Esophagus muscularis mucosa (tissue), 4 donors: ENCODE measurements at places on chromosomes 13 and 19. TPM values are rescaled to one million over a fixed set of nuclear protein-coding genes. Genes with fewer than 3 reads are reported as not detected.

DNA sequence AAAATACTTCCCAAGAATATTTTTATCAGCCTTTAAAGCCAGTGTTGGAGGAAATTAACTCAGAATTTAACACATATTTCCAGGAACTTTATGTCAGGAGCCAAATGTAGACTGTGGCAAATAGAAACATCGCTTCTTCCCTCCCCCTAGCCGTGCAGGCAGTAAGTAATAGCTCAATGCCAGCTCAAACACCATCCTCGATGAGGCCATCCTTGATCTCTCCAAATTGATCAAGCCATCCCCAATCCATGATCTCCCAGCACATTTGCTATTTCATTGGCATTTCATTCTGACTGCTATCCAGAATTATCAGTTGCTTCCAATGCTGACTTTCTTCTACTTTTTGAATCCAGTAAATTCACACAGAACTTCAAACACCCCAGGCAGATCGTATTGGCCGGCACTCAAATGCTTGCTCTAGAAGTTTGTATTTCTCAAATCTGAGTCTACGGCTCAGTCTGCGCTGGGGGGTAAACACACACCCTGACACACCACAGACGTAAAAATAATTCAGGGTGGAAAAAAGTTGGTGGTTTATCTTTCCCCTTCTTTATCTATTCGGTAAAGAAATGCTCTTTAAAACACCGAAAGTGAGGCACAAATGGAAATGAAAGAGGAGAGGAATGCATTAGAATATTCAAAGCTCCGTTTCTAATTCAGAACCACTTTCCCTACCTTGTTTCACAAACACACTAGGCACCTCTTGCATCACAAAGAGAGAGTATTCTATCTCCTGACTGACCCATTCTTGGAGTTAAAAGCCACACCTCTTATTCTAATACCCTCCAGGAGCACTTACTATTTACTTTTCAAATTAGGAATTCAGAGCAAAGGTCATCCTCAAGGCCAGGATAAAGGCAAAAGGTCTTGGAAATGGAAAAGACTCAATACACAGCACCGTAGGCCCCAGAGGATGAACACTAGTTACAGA lies 991 bp downstream of the OBI1 start:
- no peaks in the 10 kb centered on the region for H3K27me3 ChIP-seq
- no peak for DNase-seq
- H3K27ac ChIP-seq, result peak overlapping the region; percentile 83
- peak overlapping the region; percentile 73 for H3K4me3 ChIP-seq

- H3K4me1 ChIP-seq, result peaks cover 50% of the 10 kb centered on the region
- no peak for DNase-seq
- H3K27ac ChIP-seq, result peak within 1 kb of the TSS; percentile 92
These were observed at the start of gene PPP1R13L for GRCh38 chr19:45404557-45405434. Gene PPP1R13L, minus strand, starts transcription at chr19:45405069. Its CDS starts 6,751 bp downstream, at chr19:45398318.

DNA sequence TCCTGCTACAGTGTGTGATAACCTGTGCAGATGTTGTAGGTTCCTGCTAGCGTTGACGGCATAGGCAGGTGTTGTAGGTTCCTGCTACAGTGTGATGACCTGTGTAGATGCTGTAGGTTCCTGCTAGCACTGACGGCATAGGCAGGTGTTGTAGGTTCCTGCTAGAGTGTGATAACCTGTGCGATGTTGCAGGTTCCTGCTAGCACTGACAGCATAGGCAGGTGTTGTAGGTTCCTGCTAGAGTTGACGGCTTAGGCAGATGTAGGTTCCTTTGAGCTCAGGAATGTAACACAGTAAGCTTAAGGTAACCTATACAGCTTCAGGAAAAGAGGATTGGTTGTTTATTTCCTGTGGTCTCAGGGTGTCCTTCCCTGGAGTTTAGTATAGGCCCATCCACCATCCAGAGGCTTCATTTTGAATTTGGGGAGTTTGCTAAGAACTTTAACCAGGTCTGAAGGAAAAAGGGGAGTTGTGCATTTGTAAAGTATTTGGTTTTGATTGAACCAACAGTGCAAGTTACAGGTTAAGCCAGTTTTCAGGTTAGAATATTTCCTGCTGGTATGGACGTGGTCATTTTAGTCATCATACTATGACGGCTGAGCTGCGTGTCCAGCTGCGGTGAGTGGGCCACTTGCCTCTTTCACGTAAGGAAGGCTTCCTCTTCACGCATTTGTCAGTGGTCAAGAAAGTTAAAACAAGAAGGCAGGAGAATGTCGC lies 53.8 kb downstream of the ATP11A start:
- DNase-seq, result no peak
- no peaks in the 10 kb centered on the region for H3K36me3 ChIP-seq
- H3K4me1 ChIP-seq, result peaks cover 38% of the 10 kb centered on the region
- H3K27me3 ChIP-seq, result no peaks in the 10 kb centered on the region

PPAN gene
- 39.3 TPM for total RNA-seq

DNA sequence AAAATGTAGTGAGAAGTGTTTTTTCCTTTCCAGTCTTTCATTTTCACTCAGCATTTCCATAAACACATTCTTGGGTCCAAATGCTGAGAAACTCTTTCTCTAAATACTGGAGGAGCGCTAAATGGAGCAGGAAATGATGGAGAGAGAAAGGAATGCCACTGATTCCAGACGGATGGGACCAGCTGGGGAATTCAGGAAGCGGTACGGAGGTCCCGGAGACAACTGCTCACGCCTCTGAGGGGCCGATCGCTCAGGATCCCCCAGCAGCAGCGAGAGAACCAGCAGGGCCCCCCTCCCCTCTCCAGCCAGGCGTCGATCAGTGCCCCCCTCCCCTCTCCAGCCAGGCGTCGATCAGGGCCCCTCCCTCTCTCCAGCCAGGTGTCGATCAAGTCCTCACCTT lies 13.2 kb downstream of the RASA3 start:
- peak overlapping the region; percentile 52 for H3K4me3 ChIP-seq
- H3K36me3 ChIP-seq, result no peaks in the 10 kb centered on the region
- peak overlapping the region; percentile 79 for H3K27ac ChIP-seq

DNA sequence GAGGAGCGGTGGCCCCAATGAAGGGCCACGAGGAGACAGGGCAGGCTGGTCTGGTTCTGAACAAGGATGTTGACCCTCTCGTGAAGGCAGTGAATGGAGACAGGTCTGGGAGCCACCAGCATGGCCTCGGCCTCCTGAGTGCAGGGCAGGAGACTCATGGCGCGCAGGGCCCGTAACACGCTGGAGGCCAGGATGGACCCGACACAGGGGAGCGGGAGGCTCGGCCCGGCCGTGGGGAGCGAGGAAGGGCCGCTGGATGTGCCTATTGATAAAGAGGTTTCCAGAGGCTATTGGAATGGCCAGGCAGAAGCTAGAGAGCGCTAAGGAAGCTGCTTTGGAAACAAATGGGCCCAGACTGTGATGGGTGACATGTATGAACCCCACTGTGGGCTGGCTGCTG lies 132.5 kb downstream of the STK24 start:
- H3K4me3 ChIP-seq, result no peak overlapping the region
- H3K27ac ChIP-seq, result no peak overlapping the region
- H3K27me3 ChIP-seq, result no peaks in the 10 kb centered on the region
- H3K36me3 ChIP-seq, result no peaks in the 10 kb centered on the region
- H3K4me1 ChIP-seq, result peaks cover 11% of the 10 kb centered on the region

RRAS gene
- 205 TPM for total RNA-seq

HNRNPL gene
- total RNA-seq, result 189 TPM

PRSS57 gene
- not detected for total RNA-seq

CATSPERD gene
- total RNA-seq, result 0.19 TPM

DNA sequence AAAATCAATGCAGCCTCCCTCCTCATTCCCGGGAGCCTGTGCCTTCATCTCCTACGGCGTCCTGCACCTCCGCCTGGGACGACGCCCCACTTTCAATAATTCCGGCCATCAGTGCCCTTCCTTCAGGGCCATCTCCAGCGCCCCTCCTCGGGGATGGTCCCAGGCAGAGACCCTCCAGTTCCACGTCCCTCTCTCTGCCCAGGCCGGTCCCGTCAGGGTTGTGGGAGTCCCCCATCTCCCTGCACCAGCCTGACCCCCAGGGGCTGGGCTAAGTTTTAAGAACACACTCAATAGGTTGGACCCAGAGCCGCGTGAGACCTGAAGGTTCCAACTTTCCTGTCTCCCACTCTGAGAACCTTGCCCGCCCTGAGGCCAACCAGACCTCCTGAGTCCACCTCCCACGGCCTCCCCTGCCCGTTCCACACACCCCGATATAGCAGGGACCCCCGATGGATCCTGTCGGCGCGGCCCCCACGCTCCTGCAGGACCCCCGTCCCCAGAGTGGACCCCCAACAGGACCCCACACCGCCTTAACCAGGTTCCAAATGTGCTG lies 646 bp downstream of the TMEM161A start:
- peak overlapping the region; percentile 84 for H3K4me3 ChIP-seq
- peak overlapping the region; percentile 82 for H3K27ac ChIP-seq

GRCh38 chr19:57269515-57270250 lies 10.6 kb upstream of the ZNF460 start:
- no peaks in the 10 kb centered on the region for H3K27me3 ChIP-seq
- no peak for DNase-seq
- no peaks in the 10 kb centered on the region for H3K4me1 ChIP-seq
- H3K36me3 ChIP-seq, result peaks cover 7% of the 10 kb centered on the region
- H3K27ac ChIP-seq, result no peak overlapping the region

GRCh38 chr13:31587698-31588266 lies 151.5 kb upstream of the RXFP2 start:
- H3K4me1 ChIP-seq, result peaks cover 5% of the 10 kb centered on the region
- H3K36me3 ChIP-seq, result no peaks in the 10 kb centered on the region
- peak; percentile 37 for DNase-seq
- H3K27me3 ChIP-seq, result no peaks in the 10 kb centered on the region

CRX gene
- not detected for total RNA-seq

GRCh38 chr13:114174529-114174961 lies 4.5 kb upstream of the CFAP97D2 start:
- H3K4me3 ChIP-seq, result no peak overlapping the region
- peaks cover 4% of the 10 kb centered on the region for H3K4me1 ChIP-seq
- no peak overlapping the region for H3K27ac ChIP-seq
- DNase-seq, result no peak

- DNase-seq, result no peak
- peaks cover 7% of the 10 kb centered on the region for H3K36me3 ChIP-seq
- no peak overlapping the region for H3K27ac ChIP-seq
- no peaks in the 10 kb centered on the region for H3K27me3 ChIP-seq
- no peak overlapping the region for H3K4me3 ChIP-seq
- no peaks in the 10 kb centered on the region for H3K4me1 ChIP-seq
These were observed 67.8 kb upstream of the ZDHHC20 start for GRCh38 chr13:21526707-21527540.

GRCh38 chr13:71320452-71320851 lies 546.6 kb downstream of the DACH1 start:
- no peak overlapping the region for H3K4me3 ChIP-seq
- no peak overlapping the region for H3K27ac ChIP-seq
- no peak for DNase-seq
- no peaks in the 10 kb centered on the region for H3K4me1 ChIP-seq

GRCh38 chr13:50901701-50902100 lies 7.9 kb upstream of the RNASEH2B start:
- no peak overlapping the region for H3K4me3 ChIP-seq
- no peak for DNase-seq
- no peaks in the 10 kb centered on the region for H3K27me3 ChIP-seq
- no peak overlapping the region for H3K27ac ChIP-seq

LIM2 gene
- not detected for total RNA-seq

- H3K27ac ChIP-seq, result no peak overlapping the region
- no peaks in the 10 kb centered on the region for H3K36me3 ChIP-seq
- H3K4me1 ChIP-seq, result no peaks in the 10 kb centered on the region
- no peaks in the 10 kb centered on the region for H3K27me3 ChIP-seq
These were observed 1037.9 kb downstream of the EFNB2 start for GRCh38 chr13:105497597-105497996.

KLK6 gene
- not detected for total RNA-seq

PSG6 gene
- not detected for total RNA-seq

DNA sequence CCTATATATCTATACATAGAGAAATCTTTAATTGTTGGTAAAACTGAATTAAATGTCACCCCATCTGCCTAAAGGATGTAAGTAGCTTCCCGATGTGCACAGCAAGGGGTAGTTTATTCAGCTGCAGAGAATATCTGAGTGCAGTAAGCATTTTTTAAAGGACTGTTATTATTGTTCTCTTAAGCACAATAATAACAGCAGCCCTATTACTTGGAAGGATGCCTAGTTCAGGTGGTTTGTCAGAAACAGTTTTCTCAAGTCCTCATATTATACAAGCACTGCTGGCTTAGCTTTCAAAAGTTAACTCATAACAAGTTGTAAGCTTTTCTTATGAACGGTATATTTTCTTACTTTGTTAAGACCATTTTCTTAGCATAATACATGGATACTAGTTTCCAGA lies 142.6 kb downstream of the CRYL1 start:
- H3K4me1 ChIP-seq, result no peaks in the 10 kb centered on the region
- no peaks in the 10 kb centered on the region for H3K36me3 ChIP-seq
- no peak overlapping the region for H3K4me3 ChIP-seq
- no peak for DNase-seq

DNA sequence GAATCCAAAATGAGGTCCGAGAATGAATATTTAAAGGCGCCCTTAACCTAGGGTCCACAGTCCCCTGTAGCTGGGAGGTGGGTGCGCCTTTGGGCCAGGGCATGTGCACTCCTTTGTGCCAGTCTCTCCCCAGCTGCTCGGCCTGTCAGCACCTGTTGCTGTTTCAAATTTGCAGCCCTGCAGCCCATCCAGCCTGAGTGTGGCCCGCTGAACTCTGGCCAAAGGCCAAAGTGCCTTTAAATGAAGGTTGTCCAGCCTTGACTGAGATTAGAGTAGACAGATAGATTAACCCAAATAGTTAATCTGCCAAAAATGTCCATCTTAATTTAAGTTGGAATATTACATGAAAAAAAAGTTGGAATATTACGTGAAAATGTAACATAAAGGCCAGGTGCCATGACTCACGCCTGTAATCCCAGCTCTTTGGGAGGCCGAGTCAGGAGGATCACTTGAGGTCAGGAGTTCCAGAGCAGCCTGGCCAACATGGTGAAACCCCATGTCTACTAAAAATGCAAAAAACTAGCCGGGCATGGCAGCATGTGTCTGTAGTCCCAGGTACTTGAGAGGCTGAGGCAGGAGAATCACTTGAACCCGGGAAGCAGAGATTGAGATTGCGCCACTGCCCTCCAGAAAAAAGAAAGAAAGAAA lies 25.3 kb downstream of the TPT1 start:
- H3K36me3 ChIP-seq, result no peaks in the 10 kb centered on the region
- H3K4me3 ChIP-seq, result no peak overlapping the region
- peaks cover 13% of the 10 kb centered on the region for H3K4me1 ChIP-seq
- DNase-seq, result no peak
- H3K27ac ChIP-seq, result no peak overlapping the region

- no peak for DNase-seq
- H3K27me3 ChIP-seq, result no peaks in the 10 kb centered on the region
- H3K27ac ChIP-seq, result no peak overlapping the region
- H3K36me3 ChIP-seq, result peaks cover 62% of the 10 kb centered on the region
- peaks cover 13% of the 10 kb centered on the region for H3K4me1 ChIP-seq
- H3K4me3 ChIP-seq, result no peak overlapping the region
These were observed 60.9 kb upstream of the RANBP3 start for GRCh38 chr19:6038634-6039405.

ELANE gene
- 3.3 TPM for total RNA-seq

GRCh38 chr19:3140667-3141038 lies 4.8 kb downstream of the GNA15 start:
- H3K27ac ChIP-seq, result no peak overlapping the region
- H3K27me3 ChIP-seq, result no peaks in the 10 kb centered on the region
- no peaks in the 10 kb centered on the region for H3K36me3 ChIP-seq
- no peak for DNase-seq
